Daoy (cell line): ENCODE measurements at places on chromosomes 7 and 10.

DNA sequence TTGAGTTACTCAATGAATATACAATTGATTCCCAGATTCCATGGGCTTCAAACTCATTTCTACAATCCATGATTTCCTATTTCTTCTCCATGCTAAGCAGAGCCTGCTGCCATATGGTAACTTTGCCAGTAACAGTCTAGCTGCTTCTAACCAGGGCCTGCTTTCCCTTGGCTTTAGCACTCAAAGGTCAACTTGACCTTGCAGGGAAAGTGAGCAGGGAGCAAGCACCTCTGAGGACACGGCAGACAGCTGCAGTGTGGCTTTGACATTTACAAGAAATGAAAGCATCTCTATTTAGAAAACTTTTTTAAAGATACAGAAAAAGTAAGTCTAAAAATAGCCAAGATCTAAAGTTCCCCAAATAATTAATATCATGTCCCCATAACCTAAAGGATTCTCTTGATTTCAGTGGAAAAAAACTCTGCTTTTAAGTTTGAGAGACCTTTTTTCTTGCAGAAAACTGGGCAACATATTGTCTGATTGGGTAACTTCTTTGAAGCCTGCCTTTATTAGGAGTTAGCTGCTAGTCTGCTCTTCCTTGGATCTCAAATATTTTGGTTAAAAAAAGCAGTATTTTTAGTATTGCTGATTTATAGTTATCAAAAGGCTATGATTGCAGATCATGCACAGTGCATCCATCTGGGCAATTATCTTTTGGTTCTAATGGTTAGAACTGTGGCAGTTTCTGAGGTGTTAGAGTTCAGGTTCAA is 257.9 kb downstream of the AHR start:
- DNase-seq, result no peak

GRCh38 chr10:50634479-50634878 is 10.7 kb upstream of the SGMS1 start:
- no peak for DNase-seq

DNA sequence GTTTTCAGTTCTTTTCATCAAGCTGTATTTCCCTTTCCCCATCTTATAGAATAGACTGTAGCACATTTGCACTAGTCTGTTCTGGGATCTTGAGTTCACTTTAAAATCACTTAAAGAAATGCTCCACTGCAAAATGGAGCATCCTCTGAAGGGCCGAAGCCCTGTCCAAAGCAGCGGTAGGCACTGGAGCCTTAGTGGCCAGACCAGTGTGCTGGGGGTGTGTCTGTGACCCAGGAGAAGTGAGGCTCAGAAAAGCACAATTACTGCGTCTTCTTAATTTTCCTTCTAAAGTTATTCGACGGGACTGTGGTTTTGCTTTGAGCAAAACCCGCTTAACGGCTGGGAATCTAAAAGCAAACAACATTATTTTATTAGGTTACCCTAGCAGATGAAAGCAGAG is 205.7 kb downstream of the SLC25A13 start:
- DNase-seq, result no peak

GRCh38 chr7:30135301-30136116 is 723 bp downstream of the MTURN start:
- DNase-seq, result peak; percentile 77

GRCh38 chr10:111348076-111348475 is 271.2 kb downstream of the ADRA2A start:
- no peak for DNase-seq

GRCh38 chr10:7306147-7306546 is 104.7 kb downstream of the SFMBT2 start:
- no peak for DNase-seq

DNA sequence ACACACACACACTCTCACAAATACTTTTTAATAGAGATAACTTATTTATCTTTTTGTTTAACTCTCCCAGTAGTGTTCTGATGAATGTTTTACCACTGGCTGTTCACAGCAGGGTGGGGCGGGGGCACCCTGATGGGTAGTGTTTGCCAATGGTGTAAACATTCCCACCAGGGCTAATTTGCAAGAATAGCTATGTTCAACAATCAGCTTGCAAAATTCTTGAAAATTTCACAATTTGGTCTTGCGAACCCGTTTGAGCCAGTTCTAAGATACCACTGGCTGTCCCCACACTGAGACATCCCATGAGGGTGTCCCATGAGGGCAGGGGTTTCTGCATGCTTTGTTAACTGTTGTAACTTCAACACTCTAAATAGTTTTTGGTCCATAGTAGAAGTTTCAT is 348.5 kb downstream of the CXCL12 start:
- DNase-seq, result no peak
